Stimulated activated CD4-positive, alpha-beta T cell treated with anti-CD3 and anti-CD28 coated beads, Interleukin-1b, Interleukin-23, amount 100 ng/mL, for 1 hour (primary cell): ENCODE measurements at places on chromosomes 4 and X.

DNA sequence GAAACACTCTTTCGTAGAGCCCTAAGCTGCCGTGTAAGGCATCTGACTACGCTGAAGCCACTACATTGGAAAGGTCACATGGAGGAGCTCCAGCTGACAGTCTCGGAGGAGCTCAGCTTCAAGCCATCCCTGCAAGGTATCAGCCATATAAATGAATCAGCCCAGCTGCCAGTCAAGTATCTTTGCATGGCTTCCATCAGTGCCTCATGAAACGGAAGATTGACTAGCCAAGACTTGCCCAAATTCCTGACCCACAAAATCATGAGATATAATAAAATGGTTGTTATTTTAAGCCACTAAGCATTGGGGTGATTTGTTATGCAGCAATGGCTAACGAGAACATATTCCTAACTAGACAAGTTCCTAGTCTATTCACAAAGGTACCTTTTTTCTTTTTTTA lies 104.1 kb upstream of the SCOC start:
- DNase-seq = no peak

DNA sequence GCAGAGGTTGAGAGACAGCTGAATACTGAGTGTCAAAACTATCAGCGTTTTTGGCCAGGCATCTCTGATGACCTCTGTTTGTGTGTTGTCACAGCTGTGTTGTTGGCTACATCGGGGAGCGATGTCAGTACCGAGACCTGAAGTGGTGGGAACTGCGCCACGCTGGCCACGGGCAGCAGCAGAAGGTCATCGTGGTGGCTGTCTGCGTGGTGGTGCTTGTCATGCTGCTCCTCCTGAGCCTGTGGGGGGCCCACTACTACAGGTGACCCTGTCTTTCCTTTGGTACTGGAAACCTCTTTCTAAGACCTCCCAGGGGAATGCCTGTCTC lies 86.9 kb downstream of the EGF start:
- DNase-seq = no peak

DNA sequence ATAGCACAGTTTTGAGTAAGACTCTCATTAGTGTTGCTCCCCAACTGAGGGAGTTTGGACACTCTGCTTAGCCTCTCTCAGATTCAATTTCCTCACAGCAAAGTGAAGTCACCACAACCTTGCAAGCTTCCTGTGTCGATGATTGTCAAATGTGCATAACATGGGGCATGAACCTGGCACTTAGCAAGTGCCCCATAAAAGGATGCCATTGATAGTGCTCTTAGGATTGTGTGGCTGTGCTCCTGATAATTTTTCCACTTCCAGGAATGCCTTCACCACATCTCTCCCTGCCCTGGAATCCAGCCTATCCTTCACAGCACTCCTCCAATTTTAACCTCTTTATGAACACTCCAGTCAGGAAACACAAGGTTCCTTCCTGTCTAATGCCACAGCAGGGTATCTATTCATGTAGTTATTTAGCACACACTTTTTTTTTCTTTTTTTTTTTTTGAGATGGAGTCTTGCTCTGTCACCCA lies 309.4 kb downstream of the PPP3CA start:
- no peak for DNase-seq

DNA sequence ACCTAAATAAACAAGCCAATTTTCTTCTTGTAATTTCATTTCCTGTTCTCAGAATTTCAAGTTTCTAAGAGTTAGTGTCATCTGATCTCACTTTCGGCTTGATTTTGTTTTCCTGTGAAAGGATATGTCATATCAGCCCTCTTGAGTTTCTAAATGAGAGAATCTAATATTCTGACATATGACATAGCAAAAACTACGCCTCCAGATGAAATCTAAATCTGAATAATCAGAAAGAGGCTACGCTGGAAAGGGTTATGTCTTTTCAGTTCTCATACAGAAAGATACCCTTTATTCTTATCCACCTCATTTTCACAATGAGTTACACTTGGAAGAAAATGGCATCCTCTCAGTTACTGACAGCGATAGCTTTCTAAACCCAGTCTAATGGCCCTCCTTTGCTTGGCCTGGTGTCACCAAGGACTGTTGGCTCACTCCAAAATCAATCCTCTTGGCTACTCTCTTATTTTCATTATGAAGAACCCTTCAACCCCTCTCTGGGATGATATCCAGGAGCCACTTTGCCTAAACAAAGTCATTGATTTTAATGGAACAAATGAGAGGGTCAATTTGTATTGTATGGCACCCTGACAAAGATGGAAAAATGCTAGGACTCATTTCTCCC lies 65.6 kb downstream of the ASB9 start:
- DNase-seq = no peak

GRCh38 chr4:171221181-171221580 lies 592.0 kb upstream of the GALNTL6 start:
- no peak for DNase-seq

DNA sequence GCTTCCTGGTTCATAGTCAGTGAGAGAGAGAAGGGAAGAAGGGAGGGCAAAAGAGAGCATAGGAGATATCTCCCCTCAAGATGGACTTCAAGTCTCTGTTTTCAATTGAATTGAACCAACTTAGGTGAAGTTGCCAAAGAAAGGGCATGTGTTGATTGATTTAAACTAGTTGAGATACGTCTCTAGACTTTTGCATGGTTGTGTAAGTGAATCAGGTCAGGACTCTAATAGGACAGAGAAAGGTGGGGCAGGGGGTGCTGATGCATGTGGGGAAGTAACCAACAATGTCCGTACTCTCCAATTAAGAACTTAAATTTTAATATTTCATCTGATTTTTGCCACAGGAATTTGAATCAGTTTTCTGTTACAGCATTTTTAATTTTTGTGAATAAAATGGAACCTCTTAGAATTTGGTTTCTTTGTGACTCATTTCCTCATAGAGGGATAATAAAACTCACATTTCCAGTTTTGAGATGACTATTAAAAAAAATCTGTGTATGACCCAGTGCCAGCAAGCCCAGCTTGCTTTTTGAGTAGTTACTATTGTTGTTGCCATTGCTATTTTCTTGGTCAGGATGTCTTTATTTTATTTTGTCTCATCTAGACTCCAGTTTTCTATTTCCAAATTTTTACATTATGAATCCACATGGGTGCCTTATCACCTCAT lies 37.3 kb downstream of the SLIT2 start:
- no peak for DNase-seq

- peak; percentile 51 for DNase-seq
These were observed 58.6 kb upstream of the ZC4H2 start for GRCh38 chrX:65034668-65035445.

- no peak for DNase-seq
These were observed 48.5 kb downstream of the PRPS1 start for GRCh38 chrX:107676559-107677378.

DNA sequence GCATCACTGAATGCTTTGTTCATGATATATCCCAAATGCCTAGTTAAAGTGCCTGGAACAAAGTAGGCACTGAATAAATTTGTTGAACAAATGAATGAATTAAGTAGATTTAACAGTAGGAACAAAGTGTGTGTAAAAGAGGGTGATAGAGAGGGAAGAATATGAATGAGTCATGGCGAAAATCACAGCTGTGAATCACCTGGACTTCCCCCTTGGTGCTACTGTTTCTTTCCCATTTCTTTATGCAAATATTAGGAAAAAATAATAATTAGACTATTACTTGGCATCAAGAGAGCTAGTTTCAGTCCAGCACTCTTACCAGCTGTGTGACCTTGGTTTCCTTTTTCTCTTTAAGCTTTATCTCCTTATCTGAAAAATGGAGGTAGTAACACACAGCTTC lies 9.2 kb downstream of the SPIN3 start:
- DNase-seq = no peak

- no peak for DNase-seq
These were observed 66.2 kb upstream of the PGRMC2 start for GRCh38 chr4:128353791-128354190.

- DNase-seq = no peak
These were observed 72.3 kb upstream of the TNMD start for GRCh38 chrX:100512471-100512870.

- no peak for DNase-seq
These were observed 68.3 kb downstream of the LARP7 start for GRCh38 chr4:112704991-112705845.

DNA sequence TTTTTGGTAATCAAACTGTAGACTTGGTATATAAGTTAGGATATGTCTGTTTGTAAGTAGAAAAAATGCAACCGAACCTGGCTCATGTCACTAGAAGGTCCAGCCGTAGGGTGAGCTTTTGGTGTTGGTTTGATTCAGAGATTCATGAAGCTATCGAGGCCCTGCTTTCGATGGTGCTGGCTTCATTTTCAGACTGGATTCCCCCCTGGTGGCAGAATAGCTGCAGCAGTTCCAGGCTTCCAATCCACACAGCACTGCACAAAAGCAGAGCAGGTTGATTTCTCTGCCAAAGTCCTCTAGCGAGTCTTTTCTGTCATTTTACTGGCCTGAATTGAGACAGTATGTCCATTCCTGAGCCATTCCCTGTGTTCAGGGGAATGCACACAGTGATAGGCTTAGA lies 33.1 kb downstream of the PDK3 start:
- DNase-seq = no peak

DNA sequence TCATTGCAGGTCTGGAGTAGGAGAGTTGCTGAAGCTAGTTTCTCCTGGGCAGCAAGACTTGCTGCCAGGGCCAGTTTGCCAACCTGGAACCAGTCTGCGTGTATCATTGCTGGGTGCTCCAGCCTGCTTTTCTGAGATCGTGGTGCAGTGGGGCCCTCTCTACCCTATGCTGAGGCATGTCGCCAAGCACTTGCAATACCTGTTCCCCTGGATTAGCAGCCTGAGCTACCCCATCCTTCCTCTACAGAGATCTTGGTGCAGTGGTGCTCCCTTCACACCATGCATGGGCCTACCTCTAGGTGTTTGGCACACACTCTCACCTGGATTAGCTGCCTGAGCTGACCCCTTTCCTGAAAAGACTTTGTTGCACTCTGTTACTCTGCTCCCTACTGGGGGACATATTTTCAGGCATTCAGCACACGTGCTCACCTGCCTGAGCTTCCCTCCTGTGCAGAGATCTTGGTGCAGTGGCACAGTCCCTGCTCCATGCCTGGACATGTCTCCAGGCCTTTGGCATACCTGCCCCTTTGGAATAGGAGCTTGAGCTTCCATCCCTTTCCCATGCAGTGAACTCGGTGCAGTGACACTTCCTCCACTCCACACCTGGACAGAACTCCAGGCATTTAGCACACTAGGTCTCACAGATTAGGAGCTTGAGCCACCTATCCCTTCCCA lies 133.7 kb upstream of the CXCL13 start:
- no peak for DNase-seq

GRCh38 chr4:95728145-95728544 lies 111.7 kb upstream of the PDHA2 start:
- no peak for DNase-seq

GRCh38 chrX:18931972-18932371 lies 51.9 kb downstream of the PHKA2 start:
- no peak for DNase-seq

GRCh38 chr4:183966371-183966770 lies 61.3 kb downstream of the STOX2 start:
- DNase-seq = no peak

DNA sequence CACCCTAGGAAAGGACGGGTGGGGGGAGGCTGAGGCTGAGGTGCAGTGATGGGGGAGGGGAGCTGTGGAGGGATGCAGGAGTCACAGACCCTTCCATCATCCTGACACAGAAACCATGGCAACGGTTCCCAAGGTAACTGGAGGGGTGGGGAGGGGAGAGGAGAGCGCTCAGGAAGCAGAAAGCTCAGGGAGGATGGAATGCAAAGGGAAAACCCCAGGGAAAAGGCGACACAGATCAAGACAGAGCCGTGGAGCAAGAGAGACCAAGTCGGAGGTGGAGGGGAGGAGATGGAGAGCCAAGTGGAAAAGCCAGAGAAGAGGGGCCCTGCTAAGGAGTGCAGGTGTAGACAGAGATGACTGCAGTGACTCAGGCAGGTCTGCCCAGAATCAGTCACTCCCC lies 14.5 kb downstream of the L1CAM start:
- no peak for DNase-seq

DNA sequence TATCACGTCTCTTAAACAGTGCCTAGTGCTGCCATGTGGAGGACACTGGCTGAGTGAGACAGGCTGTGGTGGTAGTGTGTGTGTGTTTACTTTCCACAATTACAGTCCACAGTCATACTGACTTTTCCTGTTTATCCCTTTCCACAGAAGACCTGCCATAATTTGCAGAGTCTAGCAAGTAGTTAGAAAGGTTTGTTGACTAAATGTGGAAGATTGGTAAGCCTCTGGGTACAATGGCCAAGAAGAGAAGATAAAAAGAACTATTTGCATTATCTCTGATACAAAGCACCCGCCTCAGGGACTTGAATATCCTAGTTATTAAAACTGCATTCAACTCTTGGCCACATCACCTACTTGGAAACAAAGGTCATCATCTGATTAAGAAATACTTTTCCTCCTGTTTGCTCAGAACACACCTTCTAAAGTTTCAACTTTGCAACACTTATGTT lies 89.1 kb downstream of the FAM13A start:
- no peak for DNase-seq

GRCh38 chrX:50097071-50097470 lies 103.7 kb downstream of the AKAP4 start:
- no peak for DNase-seq

DNA sequence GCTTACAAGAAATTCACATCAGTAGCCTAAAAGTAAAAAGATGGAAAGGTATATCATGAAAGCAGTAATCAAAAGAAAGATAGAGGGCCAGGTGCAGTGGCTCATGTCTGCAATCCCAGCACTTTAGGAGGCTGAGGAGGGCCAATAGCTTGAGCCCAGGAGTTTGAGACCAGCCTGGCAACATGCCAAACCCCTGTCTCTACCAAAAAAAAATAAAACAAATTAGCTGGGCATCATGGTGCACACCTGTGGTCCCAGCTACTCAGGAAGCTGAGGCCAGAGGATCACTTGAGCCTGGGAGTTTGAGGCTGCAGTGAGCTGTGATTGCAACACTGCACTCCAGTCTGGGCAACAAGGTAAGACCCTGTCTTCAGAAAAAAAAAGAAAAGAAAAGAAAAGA lies 55.5 kb downstream of the GSPT2 start:
- DNase-seq = no peak

DNA sequence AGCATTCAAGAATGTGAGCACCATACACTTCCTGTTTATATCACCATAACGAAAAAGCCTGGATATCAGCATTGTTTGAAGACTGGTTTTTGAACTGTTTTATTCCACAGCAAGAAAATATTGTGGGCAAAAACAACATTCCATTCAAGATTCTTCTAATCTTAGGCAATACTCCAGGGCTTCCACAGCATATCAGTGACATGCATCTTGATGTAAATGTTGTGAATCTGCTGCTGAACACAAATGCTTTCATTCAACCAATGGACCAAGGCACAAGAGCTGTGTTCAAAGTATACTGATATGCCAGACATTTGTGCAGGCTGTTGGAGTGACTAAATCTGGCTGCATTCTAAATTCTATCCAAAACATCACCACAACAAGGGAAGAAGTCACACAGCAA lies 260.1 kb upstream of the ETNPPL start:
- no peak for DNase-seq

- peak; percentile 57 for DNase-seq
These were observed 33.5 kb upstream of the CHRNA9 start for GRCh38 chr4:40301603-40302002.

DNA sequence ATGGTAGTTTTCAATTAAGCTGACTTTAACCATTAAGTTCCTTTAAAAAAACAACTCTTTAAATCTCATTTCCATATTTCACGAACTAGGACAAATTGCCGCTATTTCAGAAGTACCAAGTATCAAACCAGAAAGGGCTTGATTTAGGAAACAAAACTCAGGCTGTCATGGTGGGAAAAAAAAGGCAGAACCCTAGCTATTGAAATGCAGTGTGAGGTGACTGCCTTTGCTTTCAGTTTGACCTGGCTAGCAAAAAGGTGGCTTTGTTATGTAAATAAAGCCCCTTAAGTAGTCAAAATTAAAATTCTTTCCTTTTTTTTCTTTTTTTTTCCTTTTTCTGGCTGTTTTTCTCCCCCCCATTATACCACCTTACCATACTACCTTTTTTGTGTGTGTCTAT lies 40.6 kb upstream of the CYP2U1 start:
- DNase-seq = no peak
